ENCODE measurements at places on chromosomes 4 and X. TPM values are rescaled to one million over a fixed set of nuclear protein-coding genes. Genes with fewer than 3 reads are reported as not detected.

The IL2RG gene
- total RNA-seq = 0.96 TPM

The RXFP1 gene
- 9.6 TPM for total RNA-seq

The MAGEA3 gene
- 1.2 TPM for total RNA-seq

The SGMS2 gene
- 84.0 TPM for total RNA-seq

The MAGEA4 gene
- not detected for total RNA-seq

The YY2 gene
- 2.2 TPM for total RNA-seq

The DMP1 gene
- 2.2 TPM for total RNA-seq

The TEC gene
- 5.1 TPM for total RNA-seq

The TLL1 gene
- 2.6 TPM for total RNA-seq

GRCh38 chrX:134737061-134737460 lies 78.8 kb upstream of the PLAC1 start:
- no peak for DNase-seq

GRCh38 chrX:262381-262909 lies 18.7 kb upstream of the PLCXD1 start:
- no peak for DNase-seq

DNA sequence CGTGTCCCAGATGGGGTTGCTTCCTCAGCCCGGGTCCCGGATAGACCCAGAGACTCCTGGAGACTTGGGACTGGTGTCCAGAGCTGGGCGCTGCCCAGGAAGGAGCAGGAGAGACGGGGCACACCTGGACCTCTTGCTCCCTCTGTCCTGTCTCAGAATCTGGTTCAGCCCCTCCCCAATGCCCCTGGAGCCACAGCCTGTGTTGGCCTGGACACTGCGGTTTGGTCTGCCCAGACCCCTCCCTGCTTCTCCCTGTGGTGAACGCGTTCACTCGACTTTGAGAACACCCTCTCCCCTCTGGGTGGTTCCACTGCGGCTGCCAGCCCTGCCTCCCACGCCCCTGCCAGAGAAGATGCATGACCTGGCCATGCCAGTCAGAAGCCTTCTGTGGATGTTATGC lies 111.1 kb downstream of the HMX1 start:
- DNase-seq = no peak

- DNase-seq = no peak
Measured at GRCh38 chr4:104489731-104490095, 5.0 kb downstream of the CXXC4 start.

GRCh38 chr4:180314972-180315371 lies 1928.2 kb upstream of the TENM3 start:
- no peak for DNase-seq

DNA sequence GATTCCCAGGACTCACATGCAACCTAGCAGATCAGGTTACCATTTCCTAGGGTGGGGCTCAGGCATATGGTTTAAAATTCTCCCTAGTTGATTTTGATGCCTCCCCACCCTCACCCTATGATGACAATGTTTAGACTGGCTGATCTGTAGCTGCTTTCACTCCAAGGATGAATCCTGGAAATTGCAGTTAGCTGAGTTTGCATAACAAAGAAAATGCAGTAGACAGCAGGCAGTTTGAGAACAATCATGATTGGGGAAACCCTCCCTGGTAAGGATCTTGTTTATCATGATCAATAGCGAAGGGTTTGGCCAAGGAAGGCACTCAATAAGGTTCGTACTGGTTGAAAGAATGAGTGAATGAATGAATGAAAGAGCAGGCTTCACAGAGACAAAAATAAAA lies 2.1 kb downstream of the ZNF518B start:
- no peak for DNase-seq

- DNase-seq = peak; percentile 32
Measured at GRCh38 chr4:169293343-169294176, 22.8 kb upstream of the SH3RF1 start.

DNA sequence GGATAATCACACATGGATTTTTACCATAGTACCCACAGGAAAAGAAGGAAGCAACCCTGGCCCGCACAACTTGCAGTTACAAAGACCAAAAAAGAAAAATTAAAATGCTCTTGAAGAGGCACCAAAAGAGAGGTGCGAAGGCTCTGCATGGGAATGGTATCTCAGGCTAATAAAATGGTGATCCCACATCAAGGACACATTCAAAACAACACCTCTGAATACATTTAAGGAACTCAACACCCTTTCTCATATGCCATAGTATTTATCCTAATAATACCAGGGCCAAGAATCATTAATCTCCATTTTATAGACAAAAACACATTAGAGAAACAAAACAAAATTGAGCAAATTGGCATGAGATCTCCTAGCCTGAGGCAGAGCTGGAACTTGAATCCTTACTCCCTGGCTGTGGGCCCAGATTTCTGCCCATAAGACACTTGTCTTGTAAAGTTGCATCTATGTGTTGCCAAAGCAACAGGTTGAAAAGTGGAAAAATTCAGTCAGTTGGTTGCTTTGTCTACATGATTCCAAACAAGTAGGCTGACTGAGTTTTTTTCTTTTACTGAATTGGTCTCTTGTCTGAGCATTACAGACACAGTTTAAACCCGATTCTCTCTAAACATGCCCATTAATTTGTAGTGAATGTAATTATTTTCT lies 33.5 kb downstream of the GUCY2F start:
- DNase-seq = no peak

DNA sequence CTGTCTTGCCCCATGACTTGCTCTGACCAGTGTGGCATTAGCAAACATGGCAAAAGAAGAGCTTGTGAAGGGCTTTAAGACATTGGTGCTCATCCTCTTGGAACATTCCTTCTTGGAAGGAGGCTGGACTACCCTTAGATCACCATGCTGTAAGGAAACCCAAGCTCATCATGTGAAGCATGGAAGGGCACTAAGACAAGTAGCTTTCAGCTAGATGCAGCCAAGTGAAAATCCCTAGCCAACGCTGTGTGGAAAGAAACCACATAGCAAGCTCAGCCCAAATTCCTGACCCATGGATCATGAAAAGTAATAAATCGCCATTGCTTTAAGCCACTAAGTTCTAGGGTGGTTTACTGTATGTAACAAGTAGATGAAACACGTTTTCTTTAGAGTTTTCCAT lies 12.4 kb upstream of the PACRGL start:
- peak; percentile 13 for DNase-seq

GRCh38 chr4:93403571-93403970 lies 425.0 kb upstream of the ATOH1 start:
- DNase-seq = no peak

DNA sequence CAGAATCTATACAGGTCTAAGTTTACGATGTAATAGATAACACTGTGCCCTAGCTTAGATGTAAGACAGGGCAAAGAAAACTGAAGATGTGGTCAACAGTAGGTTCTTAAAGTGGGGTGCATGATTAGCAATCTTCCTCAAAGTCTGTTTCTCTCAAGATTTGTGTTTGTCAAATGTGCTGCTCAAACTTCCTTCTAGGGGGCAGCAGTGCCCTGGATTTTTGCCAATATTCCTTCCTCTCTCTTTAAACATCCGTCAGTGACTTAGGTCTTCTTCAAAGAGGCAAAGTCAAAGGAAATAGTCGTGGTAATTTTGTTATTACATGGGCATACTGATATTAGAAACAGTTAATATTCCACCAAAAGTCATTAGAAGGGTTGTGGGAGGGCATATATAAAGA lies 4.2 kb upstream of the PDHA2 start:
- DNase-seq = no peak

DNA sequence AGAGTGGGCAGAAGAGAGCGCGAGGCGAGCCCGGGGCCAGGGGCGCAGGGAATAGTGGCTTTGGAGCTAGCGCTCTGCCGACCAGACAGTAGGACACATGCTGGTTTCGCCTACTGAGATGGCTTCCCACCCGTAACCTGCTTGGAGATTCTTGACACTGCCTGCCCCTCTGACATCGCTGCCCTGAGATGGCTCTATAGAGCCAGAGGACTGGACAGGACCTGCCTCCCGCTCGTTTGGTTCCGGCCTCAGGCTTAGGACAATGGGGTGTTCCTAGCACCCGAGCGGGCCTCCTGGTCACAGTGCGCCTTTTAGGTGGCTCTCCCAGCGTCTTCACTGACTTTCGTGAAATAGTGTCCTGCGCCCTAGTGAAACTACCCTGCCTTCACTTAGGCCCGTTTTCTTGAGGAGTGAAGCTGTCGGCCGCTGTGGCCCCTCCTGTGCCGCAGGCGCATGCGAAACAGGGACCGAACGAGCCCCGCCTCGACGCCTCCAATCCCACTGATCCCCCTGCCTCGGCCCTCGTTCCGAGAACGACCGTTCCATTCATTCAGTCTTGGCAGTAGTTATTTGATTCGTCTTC lies 608 bp downstream of the TAF1 start:
- peak; percentile 32 for DNase-seq

DNA sequence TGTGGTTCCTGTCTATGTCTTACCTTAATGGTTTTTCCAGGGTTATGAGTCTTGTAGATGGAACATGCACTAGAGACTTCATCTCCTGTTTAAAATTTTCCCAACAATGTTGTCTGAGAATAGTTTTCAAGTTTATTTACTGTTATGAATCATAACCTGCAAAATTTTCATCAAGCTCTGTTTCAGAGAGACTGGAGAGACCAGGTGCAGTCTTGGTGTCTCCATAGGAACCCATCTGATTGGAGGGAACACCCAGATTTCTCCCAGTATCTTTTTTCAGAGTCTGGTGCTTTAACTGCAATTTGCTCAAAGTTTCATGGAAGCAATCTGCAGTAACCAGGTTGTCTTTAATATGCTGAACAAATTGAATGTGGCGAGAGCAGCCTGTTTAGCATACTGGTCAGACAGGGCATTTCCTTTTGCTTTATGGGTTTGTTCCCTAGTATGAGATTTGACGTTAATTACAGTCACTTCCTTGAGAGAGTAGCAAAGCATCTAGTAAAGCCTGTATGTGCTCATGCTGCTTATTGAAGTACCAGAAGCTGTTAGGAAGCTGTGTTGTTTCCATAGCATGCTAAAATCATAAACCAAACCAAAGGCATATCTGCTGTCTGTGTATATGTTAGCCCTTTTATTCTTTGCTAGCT lies 18.8 kb upstream of the VSIG1 start:
- peak; percentile 10 for DNase-seq

DNA sequence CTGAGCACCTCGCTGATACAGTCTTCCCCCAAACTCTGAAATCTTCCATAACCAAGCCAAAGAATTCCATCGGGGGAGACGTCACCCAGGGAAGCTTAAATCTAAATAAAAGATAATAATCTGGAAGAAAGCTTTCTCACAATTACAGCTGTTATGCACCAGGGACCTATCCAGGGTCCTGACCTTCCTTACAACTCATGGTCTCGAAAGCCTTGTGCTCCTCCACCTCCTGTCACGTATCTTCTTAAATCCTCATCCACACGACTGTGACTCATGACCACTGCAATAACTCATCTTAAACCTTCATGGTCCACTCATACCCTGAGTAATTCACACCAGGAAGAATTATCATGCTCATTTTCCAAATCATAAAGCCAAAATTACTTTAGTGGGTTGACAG lies 166.8 kb upstream of the FRG1 start:
- no peak for DNase-seq

DNA sequence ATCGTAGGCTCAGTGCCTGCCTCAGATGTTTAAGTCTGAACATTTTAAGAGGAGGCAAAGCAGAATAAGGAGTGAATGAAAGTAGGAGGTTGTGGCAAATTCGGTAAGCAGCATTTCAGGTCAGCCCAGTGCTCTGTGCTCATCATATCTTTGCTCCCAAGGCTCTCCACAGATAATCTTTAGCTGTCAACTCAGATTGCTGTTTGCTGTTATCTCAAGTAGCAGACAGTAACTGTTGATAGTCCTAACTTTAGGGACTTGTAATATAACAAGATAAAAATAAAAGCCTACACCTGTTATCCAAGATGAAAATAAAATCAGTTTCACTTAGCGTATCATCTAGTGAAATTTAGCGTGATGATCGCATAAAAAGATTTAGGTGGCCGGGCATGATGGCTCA lies 18.6 kb upstream of the CLTRN start:
- DNase-seq = no peak

- DNase-seq = no peak
Measured at GRCh38 chr4:57139783-57140182, 29.6 kb upstream of the IGFBP7 start.

DNA sequence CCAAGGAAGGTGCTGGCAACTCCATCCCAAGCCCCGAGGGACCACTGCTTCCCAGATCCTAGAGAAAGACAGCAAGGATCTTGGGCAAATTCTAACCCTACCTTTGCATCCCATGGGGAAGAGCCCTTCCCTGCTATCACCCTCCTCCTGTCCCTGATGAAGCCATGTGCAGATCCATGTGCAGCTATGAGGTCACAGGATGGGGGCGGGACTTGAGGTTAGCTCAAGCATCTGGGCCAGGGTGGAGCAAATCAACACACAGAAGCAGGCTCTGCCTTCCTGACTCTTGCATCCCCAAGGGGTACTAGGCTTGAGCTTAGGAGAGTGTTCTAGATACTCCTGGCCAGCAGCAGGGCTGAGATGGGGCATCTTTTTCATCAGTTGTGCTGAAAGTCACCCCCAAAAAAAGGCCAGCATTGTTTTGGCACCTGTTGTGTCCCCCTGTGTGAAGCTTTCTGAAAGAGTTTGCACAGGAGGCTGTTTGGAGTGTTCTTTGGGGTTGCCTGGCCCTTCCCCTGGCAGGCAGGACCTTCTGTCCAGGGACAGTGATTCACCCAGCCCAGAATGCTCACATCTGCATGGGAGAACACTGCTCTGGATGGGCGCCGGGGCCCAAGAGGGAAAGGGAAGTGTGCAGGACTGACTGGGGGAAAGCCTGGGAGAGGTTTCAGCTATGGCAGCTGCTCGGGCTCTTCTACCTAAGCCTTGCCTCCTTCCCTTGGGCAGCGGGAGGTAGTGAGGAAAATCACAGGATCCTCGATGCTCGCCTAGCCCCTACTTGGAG lies 50.8 kb downstream of the PRPS1 start:
- no peak for DNase-seq

DNA sequence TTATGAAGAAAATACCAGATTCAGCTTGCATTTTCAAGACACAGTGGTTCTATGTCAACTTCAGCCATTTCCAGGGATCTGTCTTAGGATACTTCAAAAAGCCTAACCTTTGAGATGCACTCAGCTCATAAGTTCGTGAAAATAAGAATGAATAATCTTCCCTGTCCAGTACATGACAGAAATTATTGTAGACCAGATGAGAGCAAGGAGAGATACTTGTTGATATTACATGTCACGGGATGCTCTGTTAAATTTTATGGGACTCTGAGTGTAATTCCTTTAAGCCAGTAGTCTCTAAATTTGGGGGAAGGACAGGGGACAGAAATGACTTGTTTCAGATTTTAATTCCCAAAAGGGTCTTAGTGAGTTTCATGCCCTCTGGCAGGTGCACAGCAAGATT lies 8.8 kb downstream of the TBL1X start:
- DNase-seq = no peak

DNA sequence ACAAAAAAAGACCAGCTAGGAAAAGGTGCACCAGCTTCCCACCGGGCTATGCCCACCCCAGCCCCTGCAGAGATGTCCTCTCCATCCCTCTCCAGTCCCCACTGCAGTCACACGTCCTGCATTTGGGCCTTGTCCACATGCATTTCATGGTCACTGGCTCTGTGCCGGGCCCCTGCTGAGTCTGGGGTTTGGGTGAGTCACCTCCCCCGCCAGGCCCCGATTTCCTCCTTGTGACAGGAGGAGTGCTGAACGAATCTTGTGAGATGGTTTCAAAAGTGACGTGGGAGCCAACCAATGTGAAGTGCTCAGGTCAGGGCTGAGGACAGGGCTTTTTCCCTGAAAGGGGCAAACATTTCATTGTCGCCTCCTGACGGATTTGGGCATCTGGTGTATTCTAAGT lies 7.1 kb downstream of the CPZ start:
- DNase-seq = no peak
